ENCODE measurements at places on chromosomes 6 and 20.

DNA sequence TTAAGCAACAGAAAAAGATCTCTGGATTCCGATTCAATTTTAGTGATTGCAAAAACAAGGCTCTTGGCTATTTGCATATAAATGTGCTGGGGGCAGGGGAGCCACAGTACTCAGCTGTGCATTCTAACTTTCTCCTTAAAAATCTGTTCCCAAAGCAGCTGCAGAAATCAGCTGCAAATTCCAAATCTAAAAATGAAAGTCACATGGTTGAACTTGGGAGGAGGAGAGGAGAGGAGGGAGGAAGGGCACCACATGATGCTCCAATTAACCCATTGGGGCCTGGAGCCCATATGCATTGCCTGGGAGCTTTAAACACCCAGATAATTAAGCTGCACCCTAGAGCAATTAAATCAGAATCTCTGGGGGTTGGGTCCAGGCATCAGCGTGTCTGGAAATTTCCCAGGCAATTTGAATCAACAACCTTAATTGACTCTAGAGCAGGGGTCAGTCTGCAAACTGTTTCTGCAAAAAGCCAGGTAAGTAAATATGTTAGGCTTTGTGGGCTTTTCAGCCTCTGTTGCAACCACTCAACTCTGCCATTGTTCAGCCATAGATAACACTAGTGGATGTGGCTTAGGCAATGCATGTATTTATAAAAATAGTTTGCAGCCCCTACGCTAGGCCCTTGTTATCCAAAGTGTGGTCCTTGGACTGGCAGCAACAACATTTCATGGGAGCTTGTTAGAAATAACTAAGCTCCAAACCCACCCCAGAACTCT lies 508.1 kb downstream of the KIF16B start:
- DNase-seq = no peak

GRCh38 chr20:58634521-58635278 lies 16.4 kb upstream of the STX16 start:
- no peak for DNase-seq

DNA sequence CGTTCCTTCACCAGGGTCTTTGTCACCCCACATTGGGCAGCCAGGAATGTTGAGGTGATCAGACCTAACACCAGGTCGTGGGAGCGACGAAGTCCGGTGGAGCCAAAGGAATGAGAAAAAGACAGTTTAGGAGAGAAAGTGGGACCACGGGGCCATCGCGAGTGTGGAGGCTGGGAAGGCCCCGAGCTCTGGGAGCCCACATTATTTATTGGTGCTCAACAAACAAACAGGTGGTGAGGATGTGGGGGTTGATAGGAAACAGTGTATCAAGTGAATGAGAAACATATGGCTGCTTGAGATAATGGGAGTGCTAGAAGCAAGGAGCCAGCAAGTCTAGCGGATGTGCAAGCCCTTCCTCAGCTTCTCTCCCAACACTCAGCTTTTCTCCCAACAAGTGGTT lies 287.1 kb upstream of the SGK1 start:
- DNase-seq = no peak

DNA sequence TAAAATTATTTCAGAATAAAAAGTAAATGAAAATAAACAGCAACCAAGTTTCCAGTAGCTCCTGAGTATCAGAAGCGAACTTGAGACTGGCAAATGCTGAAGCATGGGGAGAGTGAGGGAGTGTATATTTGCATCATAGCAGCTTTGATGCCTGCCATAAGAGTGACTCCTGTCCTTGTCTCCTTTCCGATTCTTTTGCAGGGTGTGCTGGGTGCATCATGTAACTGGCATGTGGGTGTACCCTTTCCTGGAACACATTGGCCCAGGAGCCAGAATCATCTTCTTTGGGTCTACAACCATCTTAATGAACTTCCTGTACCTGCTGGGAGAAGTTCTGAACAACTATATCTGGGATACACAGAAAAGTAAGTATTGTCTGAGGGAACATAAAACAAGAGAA lies 117.4 kb downstream of the ADAT2 start:
- no peak for DNase-seq

GRCh38 chr6:22826961-22827360 lies 257.6 kb downstream of the HDGFL1 start:
- peak; percentile 43 for DNase-seq

DNA sequence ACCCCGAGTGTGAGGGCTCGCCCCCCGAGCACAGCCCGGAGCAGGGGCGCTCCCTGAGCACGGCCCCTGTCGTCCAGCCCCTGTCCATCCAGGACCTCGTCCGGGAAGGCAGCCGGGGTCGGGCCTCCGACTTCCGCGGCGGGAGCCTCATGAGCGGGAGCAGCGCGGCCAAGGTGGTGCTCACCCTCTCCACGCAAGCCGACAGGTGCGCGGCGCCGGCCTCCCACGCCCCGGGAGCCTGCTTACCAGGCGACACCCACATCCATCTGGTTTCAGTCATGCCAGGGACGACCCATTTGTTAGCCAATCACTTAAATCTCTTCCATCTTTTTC lies 73.5 kb upstream of the PBOV1 start:
- no peak for DNase-seq

GRCh38 chr6:91358986-91359385 lies 772.1 kb upstream of the MAP3K7 start:
- DNase-seq = no peak

DNA sequence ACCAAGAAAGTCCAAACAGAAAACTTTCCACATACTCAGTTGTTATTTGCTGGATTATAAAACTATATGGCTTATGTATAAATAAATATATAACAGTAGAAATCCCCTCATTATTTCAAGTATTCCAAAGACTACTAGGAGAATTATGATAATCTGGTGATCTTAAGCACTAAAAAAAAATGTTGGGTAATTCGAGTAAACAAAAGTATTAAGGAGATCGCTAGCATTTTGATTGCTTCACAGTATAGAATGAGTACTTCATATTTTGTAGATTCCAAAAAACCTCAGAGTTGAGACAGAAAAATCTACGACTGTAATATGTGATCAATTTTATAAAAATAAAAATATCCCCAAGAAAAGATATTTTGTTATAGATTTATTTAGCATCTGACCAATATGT lies 236.4 kb upstream of the TENT5A start:
- DNase-seq = no peak

DNA sequence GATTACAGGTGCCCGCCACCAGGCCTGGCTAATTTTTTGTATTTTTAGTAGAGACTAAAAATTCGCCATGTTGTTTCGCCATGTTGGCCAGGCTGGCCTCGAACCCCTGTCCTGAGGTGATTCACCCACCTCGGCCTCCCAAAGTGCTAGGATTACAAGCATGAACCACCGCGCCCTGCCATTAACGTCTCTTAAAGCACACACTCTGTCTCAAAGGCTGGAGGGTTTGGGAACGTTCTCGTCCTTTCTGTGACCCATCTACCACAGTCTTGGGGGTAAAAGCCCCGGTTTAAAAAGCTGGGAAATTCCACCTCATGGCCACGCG lies 57.8 kb upstream of the ARID1B start:
- DNase-seq = no peak

GRCh38 chr6:21188505-21189223 lies 404.9 kb upstream of the SOX4 start:
- no peak for DNase-seq

- no peak for DNase-seq
Measured at GRCh38 chr20:53262365-53262764, 290.2 kb downstream of the TSHZ2 start.

GRCh38 chr6:127471379-127472255 lies 12.4 kb upstream of the KIAA0408 start:
- DNase-seq = no peak

- DNase-seq = no peak
Measured at GRCh38 chr6:110786271-110786670, 29.0 kb downstream of the CDK19 start.

DNA sequence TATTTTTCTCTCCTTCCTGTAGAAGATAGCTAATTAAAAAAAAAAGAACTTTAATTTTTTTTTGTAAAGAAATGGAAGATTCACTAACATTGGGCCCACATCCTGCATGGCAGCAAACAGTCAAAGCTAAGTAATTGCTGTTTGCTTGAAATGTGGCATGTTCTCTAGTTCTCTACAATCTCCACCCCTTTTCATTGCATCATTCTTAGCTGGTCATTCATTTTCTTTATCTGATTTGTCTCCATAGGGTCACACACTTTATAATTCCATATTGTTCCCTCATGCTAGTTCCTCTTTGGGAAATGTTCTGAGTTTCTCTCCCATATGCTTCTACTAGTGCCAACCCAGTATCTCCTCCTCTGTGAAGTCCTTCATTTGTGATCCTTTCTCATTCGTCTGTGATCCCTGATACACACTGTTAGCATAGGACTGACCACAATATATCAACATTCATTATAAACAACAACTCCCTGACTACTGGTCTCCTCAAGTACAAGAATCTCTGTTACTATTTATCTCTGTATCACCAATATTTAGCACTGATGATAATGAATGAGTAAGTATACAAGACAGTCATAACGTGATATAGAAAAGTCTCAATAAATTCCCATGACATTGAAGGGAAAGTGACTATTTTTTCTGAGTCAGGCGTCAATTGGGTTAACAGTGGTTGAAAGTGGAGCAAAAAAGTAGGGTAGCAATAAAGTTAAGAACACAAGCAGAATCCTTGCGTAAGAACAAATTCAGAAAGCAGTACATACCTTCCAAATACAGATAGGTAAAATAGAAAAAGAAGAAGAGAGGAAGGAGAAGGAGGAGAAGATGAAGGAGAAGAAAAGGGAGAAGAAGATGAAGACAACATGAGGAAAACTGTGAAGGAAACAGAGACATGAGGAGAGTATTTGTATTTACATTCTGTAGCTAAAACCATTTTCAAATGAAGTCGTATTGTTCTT lies 33.2 kb upstream of the MYB start:
- DNase-seq = no peak

GRCh38 chr6:38909015-38909730 lies 139.4 kb upstream of the GLP1R start:
- peak; percentile 60 for DNase-seq

DNA sequence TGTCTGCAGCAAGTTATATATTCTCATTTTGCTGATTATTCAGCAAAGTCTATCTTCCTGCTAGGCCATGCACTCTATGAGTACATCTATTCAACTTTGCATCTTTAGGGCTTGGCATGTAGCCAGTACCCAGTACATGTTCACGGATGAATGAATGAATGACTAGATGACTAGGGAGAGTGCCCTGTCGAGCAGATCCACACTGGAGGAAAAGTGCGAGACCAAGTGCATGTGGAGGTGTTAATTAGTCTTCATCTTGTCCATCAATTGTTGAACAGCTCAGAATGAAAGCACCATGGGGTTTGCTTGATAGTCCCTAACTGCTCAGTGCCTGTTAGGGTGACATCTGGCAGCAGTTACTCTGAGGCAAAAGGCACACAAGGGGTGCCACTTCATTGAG lies 30.4 kb downstream of the TM9SF4 start:
- DNase-seq = no peak

DNA sequence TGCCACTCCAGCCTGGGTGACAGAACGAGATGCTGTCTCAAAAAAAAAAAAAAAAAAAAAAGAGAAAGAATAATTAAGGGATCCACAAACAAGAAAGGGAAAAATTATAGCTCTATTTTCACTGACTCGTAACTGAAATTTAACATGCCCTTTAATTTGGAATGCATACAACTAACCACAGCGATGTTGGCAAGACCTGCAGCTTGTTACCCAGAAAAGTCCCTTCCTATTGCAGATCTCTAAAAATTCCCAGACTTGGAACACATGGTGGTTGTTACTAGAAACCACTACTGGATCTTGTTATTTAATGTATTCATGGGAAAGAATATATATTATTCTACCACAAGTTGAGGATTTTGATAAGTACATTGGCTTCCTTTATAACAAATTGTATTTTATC lies 27.8 kb upstream of the SMIM28 start:
- no peak for DNase-seq

DNA sequence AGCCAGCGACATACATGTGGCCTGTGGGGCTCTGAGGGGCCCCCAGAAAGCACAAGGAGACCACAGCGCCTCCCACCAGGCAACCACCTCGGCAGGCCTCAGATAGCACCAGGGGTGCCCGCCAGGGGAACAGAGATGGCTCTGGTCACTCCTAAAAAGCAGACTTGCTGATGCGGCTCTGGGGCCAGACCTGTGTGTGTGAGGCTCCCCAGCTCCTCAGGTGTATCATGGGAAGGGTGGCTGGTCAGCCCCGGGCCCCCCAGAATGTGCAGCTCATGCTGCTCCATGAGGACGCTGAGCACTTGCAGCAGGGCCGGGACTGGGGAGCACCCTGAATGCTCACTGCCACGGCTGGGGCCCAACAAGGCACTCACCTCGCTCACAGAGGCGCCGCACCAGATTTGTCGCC lies 60.2 kb downstream of the PYGB start:
- no peak for DNase-seq

DNA sequence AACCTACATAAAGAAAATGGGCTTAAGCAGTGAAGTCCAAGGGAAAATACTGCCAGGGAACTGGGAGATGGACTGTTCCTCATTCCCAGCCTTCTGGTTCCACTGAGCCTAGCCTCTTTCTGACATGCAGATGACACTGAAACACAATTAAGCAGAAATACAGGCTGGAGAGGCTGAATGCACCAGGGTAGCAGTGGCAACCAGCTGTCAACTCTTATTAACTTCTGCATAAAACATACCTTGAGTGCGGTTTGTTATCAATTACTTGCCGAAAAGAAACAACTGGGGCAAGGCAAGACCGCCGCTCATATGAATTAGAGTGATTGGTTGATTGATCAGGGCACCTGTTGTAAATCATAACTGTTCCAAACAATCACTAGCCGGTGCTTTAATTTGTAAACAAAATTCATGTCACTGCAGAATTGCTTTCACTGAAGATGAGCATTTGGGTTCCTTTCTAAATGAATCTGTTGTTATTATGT lies 16.3 kb downstream of the TFAP2B start:
- DNase-seq = no peak

- no peak for DNase-seq
Measured at GRCh38 chr6:28446818-28447511, 3.7 kb upstream of the ZSCAN23 start.

DNA sequence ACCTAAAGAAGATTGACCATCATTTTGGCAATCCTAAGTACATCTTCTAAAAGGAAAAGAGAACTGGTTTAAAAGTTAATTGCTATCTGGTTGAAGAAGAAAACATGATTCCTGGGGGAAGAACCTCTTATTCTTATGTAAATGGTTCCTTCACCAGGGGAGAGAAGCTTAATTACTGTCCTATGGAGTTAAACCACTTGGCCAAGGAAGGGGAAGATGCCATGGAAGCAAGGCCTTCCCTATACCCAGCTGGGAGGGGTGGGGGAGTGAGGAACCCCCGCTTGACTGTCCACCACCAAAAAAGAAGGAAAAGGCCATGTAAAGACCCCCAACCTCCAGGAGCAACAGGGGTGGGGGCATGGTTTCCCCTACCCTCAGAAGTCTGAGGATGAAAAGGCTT lies 962.1 kb downstream of the GRIK2 start:
- DNase-seq = no peak

GRCh38 chr6:65452333-65452732 lies 254.7 kb downstream of the EYS start:
- no peak for DNase-seq

- DNase-seq = peak; percentile 31
Measured at GRCh38 chr6:21507811-21508210, 85.7 kb upstream of the SOX4 start.

GRCh38 chr6:169153401-169153800 lies 100.2 kb downstream of the THBS2 start:
- DNase-seq = no peak

Measured in Calu3 (cell line).